Cardiac fibroblast (primary cell): ENCODE measurements at places on chromosomes 16 and 17.

GRCh38 chr16:89373355-89374110, 116.8 kb downstream of the ANKRD11 start:
- peak; percentile 59 for DNase-seq

GRCh38 chr16:11151156-11151884, 104.7 kb downstream of the SOCS1 start:
- DNase-seq, result no peak

DNA sequence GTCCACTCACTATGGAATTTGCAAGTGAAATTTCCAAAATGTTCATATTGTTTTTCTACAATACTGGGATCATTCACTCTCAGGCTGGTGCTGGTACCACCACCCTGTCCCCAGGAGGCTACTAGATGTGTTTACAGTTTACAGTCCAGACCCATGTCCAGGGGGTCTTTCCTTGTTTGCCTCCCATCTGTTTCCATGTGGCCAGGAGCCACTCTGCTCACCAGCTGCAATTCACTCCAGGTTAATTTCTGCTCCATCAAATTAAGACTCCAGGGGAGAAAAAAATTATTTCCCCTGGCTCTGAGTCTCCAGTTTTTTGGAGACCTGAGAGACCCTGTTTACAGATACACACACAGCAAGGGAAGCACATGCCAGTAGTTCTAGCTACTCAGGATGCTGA, 12.5 kb upstream of the SRSF1 start:
- no peak for DNase-seq

DNA sequence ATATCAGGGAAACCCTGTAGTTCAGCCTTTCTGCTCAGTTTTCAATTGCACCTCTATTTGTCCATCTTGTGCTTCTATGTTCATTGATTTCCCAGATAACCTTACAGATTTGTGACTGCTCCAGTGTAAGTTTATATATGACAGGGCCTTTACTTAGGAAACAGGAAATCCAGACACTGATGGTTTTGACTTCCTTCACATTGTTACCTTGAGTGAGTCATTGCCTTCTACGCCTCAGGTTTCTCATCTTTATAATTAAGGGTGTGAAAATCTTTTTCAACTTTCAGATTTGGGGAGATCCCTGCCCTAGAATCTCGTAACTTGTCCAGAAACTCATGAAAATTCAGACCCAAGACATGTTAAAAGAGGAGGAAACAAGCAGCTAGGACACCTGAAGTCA, 342.4 kb upstream of the TBX2 start:
- DNase-seq, result no peak

DNA sequence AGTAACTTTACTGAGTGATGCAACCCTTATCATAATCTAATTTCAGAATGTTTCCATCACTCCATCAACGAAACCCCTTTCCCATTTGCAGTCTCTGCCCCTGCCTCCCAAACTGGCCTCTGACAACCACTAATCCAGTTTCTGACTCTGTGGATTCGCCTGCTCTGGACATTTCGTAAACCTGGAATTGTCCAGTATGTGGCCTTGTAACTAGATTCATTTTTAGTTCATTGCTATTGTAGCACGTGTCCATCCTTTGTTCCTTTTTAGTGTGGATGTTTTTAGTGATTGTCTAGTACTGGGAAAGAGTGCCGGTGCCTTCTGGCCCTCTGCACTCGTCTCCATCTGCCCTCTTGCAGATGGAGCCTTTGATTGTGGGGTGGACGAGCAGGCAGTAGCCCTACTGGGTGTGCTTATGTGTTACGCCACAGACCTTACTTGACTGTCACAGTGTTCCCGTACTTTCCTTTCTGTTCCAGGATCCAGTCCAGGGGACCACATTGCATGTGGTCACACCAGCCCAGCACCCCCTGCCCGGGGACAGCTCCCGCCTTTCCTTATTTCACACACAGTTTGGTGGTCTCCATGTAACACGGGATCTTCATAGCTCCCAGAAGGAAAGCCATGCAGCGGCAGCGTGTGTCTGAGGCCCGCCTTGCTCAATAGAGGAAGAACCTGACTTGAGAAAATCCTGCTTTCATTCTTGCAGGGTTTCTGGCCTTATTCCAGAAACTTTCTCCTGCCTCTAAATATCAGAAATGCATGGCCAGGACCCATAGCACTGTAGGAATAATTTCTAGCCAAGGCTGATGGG, 8.8 kb downstream of the KIAA0513 start:
- DNase-seq, result no peak

GRCh38 chr17:44830359-44831288, 537 bp upstream of the GJC1 start:
- peak; percentile 47 for DNase-seq

DNA sequence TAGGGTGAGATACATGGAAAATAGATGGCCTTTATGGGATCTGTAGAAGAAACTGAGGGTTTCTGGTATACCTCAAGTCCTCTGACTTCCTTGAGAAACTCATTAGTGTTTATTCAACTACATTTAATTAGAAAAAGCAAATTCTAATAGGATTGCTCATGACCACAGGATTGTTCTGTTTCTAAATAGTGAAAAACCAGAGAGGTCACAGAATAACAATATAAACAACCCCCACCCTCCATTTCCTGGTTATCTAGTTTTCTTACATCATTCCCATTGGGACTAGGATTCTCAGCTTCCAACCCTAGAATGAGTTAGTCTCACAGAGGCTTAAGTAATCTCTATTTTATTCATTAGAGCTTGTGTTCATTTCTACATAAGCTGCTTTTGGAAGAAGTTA, 30.0 kb downstream of the SF3B3 start:
- DNase-seq, result peak; percentile 92

DNA sequence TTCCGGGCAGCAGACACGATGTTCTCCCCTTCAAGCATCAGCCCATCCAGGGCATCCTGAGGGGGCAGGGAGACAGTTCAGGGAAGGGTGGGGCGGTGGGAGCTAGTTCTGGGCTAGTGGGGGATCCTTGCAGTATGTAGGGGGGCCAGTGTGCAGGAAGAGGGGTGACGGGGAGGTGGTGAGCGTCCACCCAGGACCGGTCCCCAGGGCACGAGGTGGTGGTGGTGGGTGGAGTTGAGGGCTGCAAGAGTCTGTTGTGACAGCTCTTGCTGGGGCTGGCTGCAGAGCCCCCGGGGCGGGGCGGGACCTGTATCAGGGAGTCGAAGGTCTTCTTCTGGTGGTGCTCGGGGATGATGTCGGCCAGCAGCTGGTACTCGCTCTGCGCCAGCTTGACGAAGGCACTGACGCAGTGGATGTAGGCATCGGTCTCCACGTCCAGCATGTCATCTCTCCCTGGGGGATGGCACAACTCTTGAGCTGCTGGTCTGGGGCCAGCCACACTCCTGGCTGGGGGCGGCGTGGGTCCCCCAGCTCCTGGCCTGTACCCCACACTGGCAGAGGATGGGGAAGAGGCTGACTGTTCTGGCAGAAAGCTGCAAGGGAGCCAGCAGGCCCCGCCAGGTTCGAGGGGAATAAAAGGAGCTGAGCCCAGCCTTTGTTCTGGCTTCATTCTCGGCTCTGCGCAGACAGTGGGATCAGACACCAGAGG, 10.0 kb downstream of the ZACN start:
- DNase-seq, result no peak

DNA sequence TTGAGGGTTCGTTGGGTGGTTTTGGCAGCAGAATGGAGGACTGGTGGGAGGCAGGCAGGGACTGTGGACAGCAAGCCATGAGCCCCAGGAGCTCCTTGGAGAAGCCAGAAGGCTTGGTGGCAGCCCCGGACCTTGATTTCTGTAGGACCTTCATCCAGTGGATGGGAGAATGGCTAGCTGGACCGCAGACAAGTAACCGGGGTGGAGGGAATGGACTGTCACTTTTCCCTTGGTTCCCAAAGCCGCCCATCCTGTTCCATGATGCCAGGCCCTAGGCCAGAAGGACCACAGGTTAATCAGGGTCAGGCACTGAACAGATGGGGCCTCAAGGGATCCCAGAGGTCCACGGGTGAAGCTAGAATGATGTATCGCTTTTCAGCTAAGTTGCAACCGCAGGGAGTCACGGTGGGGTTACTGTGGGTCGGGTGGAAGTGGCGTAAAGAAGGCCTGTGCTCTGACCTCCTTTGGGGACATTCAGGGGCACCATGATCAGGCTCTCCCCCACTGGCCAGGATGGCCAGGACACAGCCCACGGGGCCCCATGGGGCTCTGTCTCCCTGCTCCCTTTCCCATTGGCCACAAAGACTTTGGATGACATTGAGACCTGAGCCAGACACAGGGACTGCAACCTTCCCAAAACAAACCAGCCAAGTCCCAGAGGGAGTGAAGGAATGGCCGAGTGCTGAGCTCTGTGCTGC, 66.9 kb upstream of the MRTFB start:
- no peak for DNase-seq

DNA sequence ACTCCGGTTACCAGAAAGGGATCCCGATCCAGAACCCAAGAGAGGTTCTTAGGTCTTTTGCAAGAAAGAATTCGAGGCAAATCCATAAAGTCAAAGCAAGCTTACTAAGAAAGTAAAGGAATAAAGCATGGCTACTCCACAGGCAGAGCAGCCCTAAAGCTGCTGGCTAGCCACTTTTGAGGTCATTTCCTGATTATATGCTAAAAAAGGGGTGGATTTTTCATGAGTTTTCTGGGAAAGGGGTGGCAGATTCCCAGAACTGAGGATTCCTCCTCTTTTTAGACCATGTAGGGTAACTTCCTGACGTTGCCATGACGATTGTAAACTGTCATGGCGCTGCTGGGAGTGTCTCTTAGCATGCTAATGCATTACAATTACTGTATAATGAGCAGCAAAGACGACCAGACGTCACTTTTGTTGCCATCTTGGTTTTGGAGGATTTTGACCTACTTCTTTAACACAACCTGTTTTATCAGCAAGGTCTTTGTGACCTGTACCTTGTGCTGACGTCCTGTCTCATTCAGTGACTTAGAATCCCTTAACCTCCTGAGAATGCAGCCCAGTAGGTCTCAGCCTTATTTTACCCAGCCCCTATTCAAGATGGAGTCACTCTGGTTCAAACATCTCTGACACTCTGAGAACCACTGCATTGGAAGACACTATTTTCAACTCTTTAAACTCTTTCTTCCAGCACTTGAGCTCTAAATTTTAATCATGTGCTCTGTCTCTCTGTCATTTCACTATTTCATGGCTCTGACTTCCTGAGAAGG, 203.6 kb upstream of the CACNG3 start:
- DNase-seq, result no peak

DNA sequence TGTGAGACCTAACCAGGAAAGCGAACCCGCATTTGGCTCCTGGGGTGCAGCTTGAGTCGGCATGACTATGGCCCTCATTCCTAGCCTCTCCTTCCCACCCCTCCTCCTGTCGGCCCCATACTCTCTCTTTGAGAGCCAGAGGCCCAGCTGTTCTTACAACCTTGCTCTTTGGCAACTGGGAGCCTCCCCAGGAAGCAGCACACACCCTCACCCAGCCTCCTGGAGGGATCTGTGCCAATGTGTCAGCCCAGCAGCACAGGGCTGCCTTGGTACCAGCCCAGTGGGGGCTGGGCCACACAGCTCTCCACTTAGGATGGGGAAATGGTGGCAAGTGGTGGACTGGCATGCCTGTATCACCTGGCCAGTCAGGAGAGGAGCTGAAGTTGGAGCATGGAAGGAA, 70.3 kb upstream of the LGALS9 start:
- DNase-seq, result peak; percentile 63

DNA sequence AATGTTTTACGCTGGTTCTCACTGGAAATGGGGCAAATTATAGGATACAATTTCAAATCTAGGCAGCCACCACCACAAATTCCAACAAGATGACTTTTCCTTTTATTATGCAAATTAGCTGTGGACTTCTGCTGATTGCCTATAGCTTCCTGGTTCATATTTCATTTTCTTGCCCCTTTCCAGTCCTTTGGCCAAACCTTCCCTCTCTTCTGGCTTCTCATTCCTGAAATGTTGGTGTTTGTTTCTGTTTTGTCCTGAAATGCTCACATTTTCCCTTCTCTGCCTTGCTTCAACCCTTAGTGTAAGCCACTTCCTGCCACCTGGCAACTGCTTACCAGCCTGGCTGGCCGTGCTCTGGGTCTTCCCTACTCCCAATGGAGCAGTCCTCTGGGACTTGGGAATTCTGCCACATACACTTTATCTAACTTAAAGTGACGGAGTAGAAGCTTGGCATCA, 14.0 kb downstream of the PRSS54 start:
- peak; percentile 13 for DNase-seq

- DNase-seq, result no peak
Measured at GRCh38 chr17:72952220-72952619, 140.3 kb downstream of the SLC39A11 start.

- no peak for DNase-seq
Measured at GRCh38 chr16:23959072-23959751, 123.4 kb downstream of the PRKCB start.

DNA sequence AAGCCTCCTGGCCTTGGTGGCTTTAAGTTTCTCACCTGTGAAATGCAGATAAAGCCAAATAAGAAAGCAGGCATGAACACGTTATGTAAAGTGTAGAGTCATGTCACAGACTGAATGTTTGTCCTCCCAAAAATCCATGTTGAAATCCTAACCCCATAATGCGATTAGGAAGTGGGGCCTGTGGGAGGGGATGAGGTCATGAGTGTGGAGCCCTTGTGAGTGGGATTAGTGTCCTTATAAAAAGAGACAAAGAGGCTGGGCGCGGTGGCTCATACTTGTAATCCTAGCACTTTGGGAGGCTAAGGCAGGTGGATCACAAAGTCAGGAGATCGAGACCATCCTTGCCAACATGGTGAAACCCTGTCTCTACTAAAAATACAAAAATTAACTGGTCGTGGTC, 19.5 kb upstream of the C16orf78 start:
- no peak for DNase-seq

- DNase-seq, result peak; percentile 57
Measured at GRCh38 chr16:28863929-28864793, 518 bp downstream of the SH2B1 start.

GRCh38 chr16:75584108-75584507, 17.9 kb downstream of the GABARAPL2 start:
- no peak for DNase-seq

- DNase-seq, result peak; percentile 52
Measured at GRCh38 chr17:29760279-29761039, 137.7 kb upstream of the CORO6 start.

- no peak for DNase-seq
Measured at GRCh38 chr17:77361986-77362620, 221.3 kb downstream of the SEC14L1 start.

GRCh38 chr16:933581-933980, 37.2 kb downstream of the LMF1 start:
- no peak for DNase-seq

- DNase-seq, result no peak
Measured at GRCh38 chr17:74833501-74834377, 25.9 kb downstream of the GRIN2C start.
